ENCODE measurements at places on chromosomes 7 and 10. TPM values are rescaled to one million over a fixed set of nuclear protein-coding genes. Genes with fewer than 3 reads are reported as not detected.

Gene CLRN3
- polyA plus RNA-seq, result not detected

Gene HOXA2
- polyA plus RNA-seq, result not detected

Gene C10orf53
- not detected for polyA plus RNA-seq

Gene NOS3
- not detected for polyA plus RNA-seq

Gene PDGFA
- polyA plus RNA-seq, result 5.4 TPM

Gene PIK3CG
- polyA plus RNA-seq, result not detected

Gene OPTN
- 31.0 TPM for polyA plus RNA-seq

Gene GPR85
- polyA plus RNA-seq, result 89.4 TPM

Gene SMKR1
- polyA plus RNA-seq, result 3.4 TPM

Gene ZCWPW1
- 6.8 TPM for polyA plus RNA-seq

Gene TBX20
- not detected for polyA plus RNA-seq

Gene GHRHR
- not detected for polyA plus RNA-seq

Gene CRYGN
- polyA plus RNA-seq, result not detected

Gene OGDH
- 16.9 TPM for polyA plus RNA-seq

Gene UPK3BL2
- 9.0 TPM for polyA plus RNA-seq

Gene RARRES2
- polyA plus RNA-seq, result not detected

Gene PRPF18
- 43.9 TPM for polyA plus RNA-seq

Gene PPP1R3C
- polyA plus RNA-seq, result 0.64 TPM

Gene ANKRD22
- 1.3 TPM for polyA plus RNA-seq

Gene FKBP6
- polyA plus RNA-seq, result not detected

Gene PILRA
- polyA plus RNA-seq, result 23.7 TPM

Gene CELF2
- 49.9 TPM for polyA plus RNA-seq

Gene OPN1SW
- polyA plus RNA-seq, result 1.9 TPM

Gene PDE6C
- not detected for polyA plus RNA-seq

Gene PIP
- polyA plus RNA-seq, result not detected

Gene PON1
- polyA plus RNA-seq, result not detected

Gene ABCB1
- 6.1 TPM for polyA plus RNA-seq

Gene GPR26
- 8.0 TPM for polyA plus RNA-seq

Gene NKX1-2
- polyA plus RNA-seq, result 0.16 TPM

Gene CALHM1
- not detected for polyA plus RNA-seq

Gene MYH16
- not detected for polyA plus RNA-seq

Gene UPF2
- 14.3 TPM for polyA plus RNA-seq

Gene CPA4
- 8.9 TPM for polyA plus RNA-seq
